ENCODE measurements at places on chromosomes 1 and 21.
A peak's percentile ranks its signal among the peaks of the same experiment; 100 is the strongest.

DNA sequence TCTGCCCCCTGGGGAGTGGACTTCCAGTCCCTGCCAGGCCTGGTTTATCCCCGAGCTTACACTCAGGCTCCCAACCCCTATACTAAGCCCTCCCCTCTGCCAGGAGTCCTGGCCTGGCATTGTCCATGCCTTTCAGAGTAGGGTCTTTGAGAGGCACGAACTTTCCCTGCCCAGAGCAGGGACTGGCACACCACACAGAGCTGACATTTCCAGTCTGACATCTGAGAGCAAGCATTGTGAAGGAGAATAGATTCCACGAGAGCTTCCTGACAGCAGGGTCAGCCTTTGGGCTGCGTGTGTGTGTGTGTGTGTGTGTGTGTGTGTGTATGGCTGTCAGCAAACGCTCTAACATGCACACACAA lies 59.5 kb upstream of the LAPTM5 start:
- no peak for DNase-seq

- peak; percentile 10 for DNase-seq
These were observed 3.7 kb downstream of the AURKAIP1 start for GRCh38 chr1:1371364-1371745.

DNA sequence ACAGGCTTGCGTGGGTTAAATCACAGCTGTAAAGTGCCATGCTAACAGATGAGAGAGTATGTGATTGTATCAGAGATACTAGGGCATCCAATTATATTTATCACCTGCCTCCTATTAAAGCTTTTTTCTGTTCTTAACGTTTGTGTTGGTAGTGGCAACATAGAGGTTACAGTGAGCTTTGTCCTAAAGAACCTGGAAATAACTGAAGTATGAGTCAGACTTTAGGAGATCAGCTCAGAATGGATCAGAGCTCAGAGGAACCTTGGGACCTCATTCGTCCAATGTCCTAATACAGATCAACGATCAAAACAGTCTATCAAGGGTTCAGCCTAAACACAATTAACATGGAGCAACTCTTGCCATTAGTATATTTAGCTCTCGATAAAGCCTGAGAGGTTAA lies 81.0 kb downstream of the RGS7 start:
- DNase-seq, result no peak

GRCh38 chr21:36330904-36331303 lies 10.9 kb downstream of the MORC3 start:
- no peak for DNase-seq

DNA sequence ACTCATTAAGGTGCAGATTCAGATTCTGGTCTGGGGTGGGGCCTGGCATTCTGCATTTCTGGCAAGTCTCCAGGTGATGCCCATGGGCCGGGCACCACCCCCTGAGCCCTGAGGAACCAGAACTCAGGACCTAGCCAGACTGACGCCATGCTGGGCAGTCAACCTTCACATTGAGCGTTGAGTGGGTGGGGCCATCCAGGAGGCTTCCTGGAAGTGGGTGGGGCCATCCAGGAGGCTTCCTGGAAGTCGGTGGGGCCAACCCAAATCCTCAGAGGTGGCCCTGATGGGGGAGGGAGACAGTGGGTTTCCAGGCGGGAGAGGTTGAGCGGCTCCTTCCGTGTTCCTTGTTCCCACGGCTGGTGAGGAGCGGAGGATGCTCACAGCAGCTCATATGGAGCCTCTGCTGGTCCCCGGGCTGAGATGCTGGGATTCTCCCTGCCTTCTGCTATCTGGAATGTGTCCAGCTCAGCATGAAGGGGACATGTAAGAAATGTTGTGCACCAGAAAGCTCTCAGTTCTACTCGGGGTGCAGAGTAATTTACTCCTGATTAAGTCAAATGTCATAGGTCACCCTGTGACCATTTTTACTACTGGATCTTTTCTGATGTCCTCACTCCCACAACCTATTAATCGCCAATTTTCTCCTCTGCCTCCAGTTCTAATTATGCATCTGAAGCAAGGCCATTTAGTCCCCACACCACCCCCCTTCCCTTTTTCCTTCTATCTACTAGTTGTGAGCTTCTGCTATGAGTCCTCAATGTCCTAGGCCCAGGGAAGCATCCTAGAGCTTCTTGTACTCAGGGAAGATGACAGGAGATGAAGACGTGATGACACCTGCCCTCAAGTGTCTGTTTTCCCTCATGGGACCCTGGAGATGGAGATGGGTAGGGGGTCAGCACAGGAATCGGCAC lies 435.4 kb downstream of the PTPRU start:
- no peak for DNase-seq

DNA sequence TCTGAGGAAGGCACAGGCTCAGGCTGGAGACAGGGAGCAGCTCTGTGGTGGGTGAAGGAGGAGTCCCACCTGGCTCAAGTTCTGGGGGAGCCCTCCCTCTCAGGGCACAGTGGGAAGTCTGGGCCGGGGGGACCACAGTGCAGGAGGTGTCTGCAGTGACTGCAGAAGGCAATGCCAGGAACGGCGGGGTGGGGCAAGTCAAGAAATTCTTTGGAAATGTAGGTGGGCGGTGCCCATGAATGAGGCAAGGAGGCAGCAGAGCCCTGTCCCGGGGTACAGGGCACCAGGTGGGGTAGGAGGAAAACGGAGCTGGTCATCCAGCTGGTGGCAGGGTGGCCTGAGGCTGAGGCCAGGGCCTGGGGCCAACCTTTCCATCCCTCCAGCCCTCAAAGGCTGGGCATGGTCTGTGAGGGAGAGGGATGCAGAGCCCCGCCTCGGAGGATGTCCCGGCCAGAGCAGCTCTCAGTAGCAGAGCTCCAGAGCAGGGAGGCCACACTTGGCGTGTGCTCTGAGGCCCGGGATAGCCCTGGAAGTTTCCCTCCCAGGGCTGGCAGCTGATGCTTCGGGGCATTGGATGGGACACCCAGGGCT lies 4.7 kb downstream of the TFF3 start:
- DNase-seq, result no peak

GRCh38 chr1:246573491-246573890 lies 7.2 kb downstream of the CNST start:
- DNase-seq, result no peak

- DNase-seq, result no peak
These were observed 4.5 kb upstream of the ANKRD13C start for GRCh38 chr1:70358921-70359564.

DNA sequence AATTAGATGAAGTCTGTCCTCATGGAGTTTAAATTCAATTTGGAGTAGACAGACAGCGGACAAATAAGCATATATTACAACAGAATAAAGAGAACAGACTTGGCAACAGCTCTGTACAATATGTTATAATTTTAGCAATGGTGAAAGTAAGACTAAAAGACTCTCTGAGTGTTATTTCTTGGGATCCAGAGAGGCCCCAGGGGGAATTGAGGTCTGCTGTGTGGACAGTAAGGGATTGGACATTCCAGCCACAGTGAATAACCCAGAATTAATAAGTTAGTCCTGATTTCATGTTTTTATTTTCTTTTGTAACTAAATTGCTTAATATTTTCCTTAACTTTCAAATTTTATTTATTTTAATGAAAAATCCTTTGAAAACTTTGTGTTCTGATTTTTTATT lies 101.7 kb downstream of the PATJ start:
- no peak for DNase-seq

DNA sequence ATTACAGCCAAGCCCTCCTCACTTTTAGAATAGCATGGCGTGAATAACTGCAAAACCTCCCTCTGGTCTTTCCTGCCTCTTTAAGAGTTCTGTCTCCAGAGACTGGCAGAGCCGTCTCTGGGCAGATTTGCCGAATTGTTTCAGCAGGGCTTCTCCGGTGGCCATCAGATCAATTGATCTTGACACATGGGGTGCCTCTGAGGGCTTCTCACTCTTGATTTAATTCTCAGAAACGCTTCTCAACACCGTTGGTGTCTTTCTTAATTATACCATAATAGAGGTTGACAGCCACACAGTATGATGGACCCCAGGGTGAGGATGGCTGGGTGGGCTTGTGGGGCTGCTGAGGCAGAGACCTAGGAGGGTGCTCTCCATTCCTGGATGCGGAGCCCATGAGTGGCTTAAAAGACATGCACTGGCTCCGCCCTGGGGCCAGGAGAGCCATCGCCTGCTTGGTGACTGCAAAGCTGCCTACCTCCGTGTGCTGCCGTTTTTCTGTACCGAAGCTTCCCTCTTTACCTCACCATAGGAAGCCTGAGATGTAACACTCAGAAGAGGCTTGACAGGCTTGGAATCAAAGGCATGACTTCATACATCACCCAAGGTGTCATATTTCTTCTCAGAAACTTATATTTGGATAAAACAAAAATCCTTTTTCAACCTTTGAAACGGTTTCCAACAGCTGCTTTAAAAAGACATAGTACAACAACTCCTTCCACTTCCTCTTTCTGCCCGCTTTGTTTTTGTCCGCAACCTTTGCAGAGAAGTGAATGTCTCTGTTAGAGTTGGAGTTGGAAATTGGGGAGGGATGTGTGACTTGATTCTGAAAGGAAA lies 82.9 kb downstream of the GALNT2 start:
- no peak for DNase-seq

- no peak for DNase-seq
These were observed 3.2 kb upstream of the CACNA1S start for GRCh38 chr1:201115390-201115937.

DNA sequence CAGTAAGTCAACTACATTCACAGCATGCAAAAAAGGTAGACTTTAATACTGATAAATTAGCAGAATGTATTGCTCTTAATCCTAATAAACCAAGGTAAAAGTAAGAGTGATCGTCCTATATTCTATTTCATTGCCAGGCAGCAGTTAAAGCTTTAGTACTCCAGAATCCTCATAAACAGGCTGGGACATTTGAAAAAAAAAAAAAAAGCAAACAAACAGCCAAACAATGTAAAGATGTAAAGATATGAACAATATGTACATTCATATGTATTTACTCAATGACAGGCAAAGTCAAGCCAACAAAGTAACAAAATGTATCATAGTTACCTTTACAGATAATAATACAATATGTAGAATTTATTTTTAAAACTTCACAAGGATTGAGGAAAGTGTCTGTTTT lies 383.6 kb downstream of the COL11A1 start:
- DNase-seq, result no peak

GRCh38 chr1:6489799-6490180 lies 1.7 kb downstream of the PLEKHG5 start:
- peak; percentile 59 for DNase-seq

DNA sequence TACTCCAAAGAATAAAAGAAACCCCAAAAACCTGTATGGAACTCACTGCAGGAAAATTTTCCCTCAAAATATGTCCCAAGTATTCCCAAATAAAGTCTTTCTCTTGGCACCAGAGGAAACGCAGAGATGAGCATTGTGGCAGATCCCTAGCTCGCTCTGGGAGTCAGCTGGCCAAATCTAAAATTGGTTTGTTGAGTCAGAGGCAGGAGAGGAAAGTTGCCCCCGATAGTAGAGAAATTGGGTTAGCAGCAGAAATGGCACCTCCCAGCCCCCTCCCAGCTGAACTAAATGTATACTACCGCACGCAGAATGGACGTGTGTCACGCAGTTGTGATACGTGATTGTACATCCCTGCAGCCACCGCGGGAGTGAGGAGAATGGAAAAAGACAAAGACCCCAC lies 39.9 kb upstream of the TARBP1 start:
- no peak for DNase-seq

DNA sequence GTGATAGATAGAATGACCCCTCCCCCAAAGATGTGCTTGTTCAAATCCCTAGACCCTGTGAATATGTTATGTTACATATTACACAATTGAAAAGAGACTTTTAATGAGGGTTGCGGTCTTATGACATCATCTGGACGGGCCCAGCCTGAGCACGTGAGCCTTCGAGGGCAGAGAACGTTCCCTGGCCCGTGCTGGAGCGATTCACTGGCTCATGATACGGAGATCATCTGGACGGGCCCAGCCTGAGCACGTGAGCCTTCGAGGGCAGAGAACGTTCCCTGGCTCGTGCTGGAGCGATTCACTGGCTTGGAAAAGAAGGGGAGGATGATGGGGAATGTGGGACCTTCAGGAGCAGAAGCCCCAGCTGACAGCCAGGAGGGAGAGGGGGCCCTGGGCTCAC lies 34.4 kb upstream of the COL18A1 start:
- DNase-seq, result no peak

DNA sequence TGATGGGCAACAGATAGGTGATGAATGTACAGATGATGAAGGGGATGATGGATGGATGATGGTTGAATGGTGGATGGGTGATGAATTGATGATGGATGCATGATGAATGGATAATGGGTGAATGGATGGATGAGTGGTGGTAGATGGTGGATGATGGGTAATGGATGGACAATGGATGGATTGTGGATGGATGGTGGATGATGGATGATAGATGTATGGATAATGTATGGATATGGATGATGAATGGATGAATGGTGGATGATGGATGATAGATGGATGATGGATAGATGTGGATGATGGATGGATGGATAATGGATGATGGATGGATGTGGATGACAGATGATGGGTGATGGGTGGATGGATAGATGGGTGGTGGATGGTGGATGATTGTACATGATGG lies 35.7 kb downstream of the WNT3A start:
- DNase-seq, result no peak

DNA sequence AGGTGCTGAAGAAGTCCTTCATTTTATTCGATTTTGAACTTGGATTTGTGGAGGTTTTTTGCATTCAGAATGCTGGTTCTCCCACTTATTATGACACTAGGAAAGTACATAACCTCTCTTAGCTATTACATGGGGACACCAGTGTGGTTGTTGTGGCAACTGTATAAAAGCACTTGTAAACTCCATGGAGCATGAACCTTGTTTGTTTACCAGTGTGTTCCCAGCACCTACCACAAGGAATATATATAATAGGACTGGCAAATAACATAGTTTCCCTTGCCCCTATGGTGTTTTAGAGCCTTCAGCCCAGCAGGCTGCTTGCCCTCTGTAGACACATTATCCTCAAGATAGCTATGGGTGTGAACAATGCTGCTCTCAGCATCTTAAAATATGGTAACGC lies 43.1 kb downstream of the RASSF5 start:
- no peak for DNase-seq

DNA sequence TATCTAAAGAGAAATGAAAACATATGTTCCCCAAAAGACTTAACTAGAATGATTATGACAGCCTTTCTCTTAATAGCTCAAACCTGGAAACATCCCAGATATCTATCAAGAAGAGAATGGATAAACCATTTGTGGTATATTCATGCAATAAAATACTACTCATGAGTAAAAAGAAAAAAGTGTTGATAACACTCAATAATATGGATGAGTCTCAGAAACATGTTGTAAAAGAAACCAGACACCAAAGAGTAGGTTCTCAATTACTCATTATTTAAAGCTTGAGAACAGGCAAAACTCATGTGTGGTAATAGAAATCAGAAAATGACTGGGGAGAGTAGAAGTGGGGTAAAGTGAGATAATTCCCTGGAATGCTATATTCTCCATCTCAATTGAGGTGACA lies 154.1 kb downstream of the PHTF1 start:
- DNase-seq, result no peak
